ENCODE measurements at places on chromosomes 13 and 19. TPM values are rescaled to one million over a fixed set of nuclear protein-coding genes. Genes with fewer than 3 reads are reported as not detected.

The LPAR2 gene
- polyA plus RNA-seq = 1.1 TPM

The AMER2 gene
- not detected for polyA plus RNA-seq

The NAPSA gene
- polyA plus RNA-seq = 0.72 TPM

- no peak for DNase-seq
Observed at GRCh38 chr19:49953416-49953815, 7.6 kb downstream of the SIGLEC11 start.

- DNase-seq = no peak
Observed at GRCh38 chr19:33558856-33559255, 37.3 kb upstream of the PEPD start.

Measured in right cardiac atrium (tissue), 5 donors.